ENCODE measurements at places on chromosomes 13 and 19.
A peak's percentile ranks its signal among the peaks of the same experiment; 100 is the strongest.

DNA sequence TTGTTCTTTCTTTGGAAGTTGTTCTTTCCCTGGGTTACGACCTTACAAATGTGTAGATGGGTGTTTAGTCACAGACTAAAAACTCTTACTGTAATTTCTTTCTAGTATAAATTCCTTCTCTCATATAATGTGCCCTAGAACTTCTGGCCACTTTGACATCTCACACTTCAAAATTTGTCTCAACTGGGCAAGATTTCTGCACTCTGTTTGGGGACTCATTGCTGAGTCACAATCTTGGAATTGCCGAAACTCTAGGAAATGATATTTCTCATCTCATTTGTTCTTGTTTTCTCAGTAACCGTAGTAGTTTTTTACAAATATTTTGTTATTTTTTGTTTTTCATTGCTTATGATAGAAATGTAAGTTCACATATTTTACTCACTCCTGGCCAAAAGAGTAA is 2523.2 kb upstream of the PCDH20 start:
- peak; percentile 22 for DNase-seq

DNA sequence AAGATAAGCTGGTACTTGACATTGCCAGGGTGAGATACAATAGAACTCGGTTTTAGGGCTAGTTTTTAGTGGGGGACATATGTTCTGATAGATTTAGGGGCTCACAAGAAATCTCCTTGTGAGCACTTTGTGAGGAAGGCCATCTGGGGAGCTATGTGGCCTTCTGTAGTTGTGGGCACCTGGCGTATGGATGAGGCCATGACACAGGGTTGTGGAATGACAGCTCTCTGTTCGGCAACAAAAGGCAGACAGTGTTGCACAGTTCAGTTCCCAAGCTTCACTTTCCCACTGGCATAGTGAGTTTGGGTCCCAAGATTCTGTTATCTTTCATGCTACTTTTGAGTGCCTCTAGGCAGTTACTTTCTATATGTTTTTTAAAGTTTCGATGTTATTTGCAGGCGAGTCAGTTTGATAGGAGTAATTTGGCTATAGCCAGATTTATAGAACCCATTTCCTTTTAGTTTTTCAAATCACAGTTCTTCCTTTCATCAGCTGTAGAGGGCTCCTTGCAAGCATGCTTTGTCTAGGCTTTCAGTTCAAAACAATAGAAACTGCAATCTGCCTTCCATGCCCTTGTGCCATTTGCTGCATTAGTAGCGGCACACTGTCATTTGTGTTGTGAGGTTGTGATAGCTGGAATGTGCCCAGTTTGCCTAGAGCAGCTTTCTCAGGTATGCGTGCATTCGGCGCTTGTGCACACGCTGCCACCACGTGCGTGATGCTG is 70.6 kb upstream of the TEX29 start:
- DNase-seq = no peak

GRCh38 chr13:32222046-32222676 is 93.0 kb downstream of the ZAR1L start:
- DNase-seq = no peak

GRCh38 chr13:83633746-83634145 is 248.5 kb downstream of the SLITRK1 start:
- DNase-seq = no peak

- no peak for DNase-seq
These were observed 31.6 kb upstream of the SLC46A3 start for GRCh38 chr13:28750187-28751045.

DNA sequence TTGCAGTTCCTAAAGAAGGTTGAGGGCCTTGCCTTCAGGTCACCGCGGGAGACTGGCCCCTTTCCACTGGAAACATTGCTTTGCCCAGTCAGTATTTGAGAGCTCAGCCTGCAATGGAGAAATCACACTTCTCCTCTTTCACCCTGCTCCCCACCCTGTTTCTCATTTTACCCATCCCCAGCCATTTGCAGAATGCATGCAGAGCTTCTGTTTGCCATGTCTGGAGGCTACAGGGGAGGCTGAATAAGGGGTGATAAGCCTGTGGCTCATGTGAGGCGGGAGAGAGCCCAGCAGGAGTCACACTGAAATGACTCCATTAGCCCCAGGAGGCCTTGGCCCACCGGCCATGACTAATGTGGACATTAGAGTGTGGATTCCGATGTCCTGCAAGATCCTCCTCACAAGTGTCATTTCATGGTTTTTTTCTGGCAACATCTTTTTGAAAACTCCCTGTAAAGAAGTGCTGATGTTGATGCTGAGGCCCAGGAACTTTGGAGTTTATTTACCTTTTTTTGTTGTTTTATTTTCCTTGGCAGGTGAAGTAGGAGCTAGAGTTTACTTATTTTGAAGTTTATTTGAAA is 6.3 kb downstream of the SPINT2 start:
- DNase-seq = no peak

- peak; percentile 49 for DNase-seq
These were observed 15.0 kb downstream of the NUFIP1 start for GRCh38 chr13:44974056-44974793.

- peak; percentile 41 for DNase-seq
These were observed 11.6 kb downstream of the NFILZ start for GRCh38 chr19:8641908-8642547.

GRCh38 chr19:30686176-30686820 is 314.1 kb downstream of the ZNF536 start:
- no peak for DNase-seq

DNA sequence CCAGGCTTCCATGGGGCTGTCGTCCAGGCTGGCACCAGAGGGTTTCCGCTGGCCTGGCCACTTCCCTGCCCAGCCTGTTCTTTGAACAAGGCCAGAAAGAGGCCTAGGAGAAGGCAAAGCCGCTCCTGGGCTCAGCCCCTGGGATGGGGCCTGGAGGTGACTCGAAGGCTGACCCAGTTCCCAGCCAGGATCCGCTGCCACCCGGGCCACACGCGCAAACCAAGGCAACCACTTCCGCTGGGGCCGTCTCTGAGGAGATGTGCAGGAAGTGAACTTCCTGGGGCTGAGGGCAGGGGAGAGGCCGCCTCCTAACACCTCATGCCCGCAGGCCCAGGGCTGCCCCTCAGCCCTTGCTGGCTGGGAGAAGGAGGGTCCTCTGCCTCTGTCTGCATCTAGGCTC is 15.2 kb downstream of the PLEKHF1 start:
- DNase-seq = no peak

DNA sequence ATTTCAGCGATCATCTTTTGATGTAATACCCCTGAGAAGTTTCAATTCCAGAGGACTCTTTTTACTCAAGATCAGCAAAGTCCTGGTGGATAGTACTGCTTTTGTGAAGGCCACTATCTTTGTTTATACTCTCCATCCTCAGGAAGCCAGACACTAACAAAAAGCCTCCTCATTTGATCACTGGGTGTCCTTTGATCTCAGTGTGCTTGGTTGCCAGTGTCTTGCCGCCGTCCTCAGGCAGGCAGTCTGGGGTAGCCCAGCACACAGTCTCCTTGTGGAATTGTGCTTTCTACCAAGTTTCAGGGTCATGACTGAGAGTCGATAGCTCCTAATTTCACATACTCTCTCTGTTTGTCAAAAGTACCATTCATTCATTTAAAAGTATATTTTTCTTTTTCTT is 762.2 kb downstream of the EFNB2 start:
- no peak for DNase-seq

DNA sequence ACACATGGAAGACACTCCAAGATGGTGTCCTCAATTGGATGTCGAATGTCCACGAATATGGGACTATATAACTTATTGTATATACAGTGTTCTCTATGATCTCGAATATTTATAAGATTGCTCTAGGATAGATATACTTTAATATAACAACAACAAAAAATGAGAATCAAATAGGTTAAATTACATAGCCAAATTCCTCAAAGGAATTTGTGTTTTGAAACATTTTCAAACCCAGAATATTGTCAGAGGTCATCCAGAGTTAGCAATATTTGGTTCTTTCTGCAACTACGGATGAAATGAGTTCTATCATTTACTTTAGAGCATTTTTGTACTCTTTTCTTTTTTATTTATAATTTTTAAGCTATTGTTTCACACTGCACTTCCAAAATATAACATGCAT is 857.8 kb downstream of the GPC5 start:
- DNase-seq = no peak

DNA sequence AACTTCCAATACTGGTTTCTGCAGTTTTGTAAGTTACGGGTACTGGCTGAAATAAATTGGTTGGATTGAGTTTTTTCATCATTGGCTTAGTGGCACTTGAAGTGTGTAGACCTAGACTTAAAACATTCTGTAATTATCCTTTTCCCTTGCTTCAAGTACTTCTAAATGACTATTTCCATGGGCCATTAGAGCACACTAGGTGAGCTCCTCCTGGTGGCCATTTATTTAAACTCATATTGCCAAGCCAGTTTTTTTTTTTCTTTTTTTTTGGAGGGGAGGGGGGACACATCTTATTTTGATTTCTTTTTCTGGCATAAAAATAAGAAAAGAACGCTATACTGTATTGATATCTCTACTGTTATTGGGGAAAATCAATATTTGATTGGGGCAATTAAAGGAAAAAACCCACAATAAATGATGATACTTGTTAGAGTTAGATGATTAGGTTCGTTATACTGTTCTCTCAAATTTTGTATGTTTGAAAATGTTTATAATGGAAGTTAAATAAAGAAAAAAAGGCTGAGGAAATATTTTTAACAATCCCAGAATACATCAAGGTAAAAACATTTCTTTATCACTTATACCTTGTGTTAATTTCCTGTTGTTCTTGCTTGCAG is 82.9 kb downstream of the PDS5B start:
- peak; percentile 32 for DNase-seq

DNA sequence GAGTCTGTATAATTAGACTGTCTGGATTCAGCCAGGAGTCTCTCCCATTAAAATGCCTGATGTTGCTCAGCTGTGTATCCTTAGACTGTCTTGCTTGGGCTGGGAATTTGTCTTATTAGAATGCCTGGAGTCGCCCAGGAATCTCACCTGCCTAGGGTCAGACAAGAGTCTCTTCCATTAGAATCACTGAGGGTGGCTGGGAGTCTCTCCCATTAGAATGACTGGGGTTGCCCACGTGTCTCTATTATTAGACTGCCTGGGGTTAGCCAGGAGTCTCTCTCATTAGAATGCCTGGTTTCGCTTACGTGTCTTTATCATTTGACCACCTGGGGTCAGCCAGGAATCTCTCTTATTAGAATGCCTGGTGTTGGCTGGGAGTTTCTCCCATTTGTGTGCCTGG is 1450.0 kb downstream of the UQCRFS1 start:
- DNase-seq = no peak

DNA sequence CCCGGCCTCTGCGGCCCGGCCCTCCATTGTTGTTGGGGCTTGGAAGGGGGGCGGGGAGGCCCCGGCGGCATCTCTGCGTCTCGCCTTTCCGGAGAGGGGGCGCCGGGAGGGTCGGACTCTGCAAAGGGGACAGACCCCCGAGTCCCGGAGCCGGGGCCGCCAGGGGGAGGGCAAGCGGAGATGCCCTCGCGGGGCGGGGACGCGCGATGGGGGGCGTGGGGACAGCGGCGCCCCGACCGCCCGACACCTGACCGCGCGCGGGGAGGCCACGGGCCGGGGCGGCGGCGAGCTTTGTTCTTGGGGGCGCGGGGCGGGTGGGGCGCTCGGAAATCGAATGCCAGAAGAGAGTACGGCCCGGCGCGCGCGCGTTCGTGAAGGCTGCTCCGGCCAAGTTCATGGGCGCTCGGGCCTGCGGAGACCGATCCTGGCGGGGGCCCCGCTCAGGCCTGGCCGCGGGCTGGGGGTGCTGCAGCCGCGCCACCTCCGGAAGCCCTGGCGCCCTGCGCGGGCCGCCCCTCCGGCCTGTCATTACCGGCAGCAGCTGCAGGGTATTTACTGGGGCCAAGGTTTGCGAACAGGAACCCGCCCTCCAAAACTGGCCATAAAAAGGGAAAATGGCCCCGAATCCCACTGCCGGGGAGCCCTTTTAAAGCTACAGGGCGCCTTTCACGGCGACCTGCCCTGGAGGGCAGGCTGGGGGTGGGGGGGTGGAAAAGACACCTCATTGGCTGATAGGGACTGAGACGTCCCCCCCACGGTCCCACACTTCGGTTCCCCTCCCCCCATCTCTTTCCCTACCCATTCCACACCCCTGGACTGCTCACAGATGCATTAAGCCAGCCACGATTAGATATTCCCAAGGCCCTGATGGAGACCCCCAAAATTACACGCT is 11.1 kb upstream of the NANOS3 start:
- DNase-seq = no peak

DNA sequence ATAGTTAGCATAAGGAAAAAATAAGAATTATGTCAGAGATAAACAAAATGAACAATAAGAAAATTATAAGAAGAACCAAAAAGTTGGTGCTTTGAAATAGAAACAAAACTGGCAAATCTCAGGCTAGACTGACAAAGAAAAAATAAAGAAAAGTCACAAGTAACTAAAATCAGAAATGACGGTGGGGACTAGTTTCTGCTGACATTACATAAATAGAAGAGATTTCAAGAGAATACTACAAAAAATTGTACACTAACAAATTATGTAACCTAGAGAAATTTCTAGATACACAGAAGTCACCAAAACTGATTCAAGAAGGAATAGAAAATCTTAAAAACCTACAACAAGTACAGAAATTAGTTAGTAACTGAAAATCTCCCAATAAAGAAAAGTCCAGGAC is 355.6 kb upstream of the SGCG start:
- DNase-seq = no peak

- DNase-seq = peak; percentile 47
These were observed 1.1 kb downstream of the ZNF850 start for GRCh38 chr19:36771261-36772231.

- no peak for DNase-seq
These were observed 97.6 kb upstream of the SLITRK6 start for GRCh38 chr13:85896516-85897450.

DNA sequence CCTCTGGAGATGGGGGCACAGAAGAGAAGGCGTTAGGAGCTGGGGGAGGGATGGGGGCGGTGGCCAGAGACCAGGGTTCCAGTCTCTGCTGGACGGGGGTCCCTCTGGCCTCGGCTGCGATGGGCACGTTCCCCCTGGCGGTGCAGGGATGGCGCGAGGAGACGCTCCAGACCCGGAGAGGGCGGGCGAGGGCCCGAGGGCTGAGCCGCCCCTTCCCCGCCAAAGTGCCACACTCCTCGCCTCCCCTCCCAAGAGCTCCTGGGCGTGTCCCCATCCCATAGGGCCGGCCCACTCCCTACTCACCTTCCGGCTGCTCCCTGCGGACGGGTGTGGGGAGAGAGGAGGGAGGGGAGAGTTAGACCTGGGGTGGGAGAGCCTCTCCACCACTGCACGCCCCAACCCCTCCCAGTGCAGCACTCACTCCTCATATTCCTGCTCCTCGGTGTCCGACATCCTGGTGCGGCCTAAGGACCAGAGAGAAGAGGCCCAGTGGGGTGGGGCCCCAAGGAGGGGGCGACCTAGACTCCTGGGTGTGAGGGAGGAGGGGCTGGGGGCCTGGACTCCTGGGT is 2.2 kb downstream of the TNNT1 start:
- DNase-seq = no peak

DNA sequence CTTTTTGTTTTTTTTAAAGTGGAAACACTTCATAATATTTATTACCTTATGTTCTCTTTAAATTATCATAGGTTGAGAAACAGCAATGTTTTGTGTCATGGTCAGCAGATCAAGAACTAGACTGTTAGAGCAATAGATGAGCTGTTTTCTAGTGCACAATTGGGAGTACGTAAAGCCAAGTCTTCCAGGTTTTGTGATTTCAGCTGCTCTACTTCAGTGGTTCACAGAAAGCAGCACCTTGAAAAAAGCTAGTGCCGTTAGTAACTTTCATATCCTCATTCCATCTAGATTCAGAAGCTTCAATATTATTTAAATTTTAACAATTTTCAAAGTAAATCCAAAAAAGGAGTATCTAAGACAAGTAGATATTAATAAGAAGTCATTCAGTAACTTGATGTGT is 1.9 kb downstream of the GPR18 start:
- no peak for DNase-seq

All from stromal cell of bone marrow (primary cell).